NCI-H2171 (cell line): ENCODE measurements at places on chromosomes 7 and 10.
A peak's percentile ranks its signal among the peaks of the same experiment; 100 is the strongest.

DNA sequence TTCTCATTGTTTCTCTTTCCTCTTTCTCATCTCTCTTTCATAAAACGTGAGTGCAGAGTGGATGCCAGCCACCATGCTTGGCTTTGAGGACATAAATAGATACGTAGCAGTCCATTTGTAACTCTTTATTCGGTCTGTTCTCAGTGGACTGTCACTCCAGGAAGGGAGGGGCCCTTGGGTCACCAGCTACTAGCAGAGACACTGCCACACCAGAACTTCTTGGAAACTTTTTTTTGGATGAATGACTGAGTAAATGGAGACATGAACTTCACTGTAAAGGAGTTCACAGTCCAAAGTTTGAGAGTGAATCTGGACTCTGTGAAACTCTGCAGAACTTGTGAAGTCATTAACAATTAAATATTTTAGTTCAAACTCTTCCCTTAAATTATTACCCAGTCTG lies 20.2 kb downstream of the CHN2 start:
- no peak for DNase-seq

DNA sequence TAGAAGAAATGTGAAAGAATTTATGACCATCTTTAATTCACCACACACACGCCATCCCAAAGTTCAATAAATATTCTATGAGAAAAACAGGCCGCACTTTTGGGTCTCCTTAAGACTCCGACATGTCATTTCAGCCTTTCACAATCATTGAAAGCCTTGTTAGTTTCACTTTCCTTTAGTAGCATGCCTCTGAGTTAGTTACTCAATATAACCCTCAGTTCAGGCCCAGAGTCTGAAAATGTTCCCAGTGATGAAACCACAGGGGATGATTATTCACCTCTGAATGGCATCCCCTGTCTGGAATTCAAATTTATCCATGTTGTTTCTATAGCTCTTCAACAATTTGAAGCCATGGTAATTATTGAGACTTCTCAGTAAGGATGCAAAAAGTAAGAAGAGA lies 278.1 kb upstream of the NRP1 start:
- no peak for DNase-seq

DNA sequence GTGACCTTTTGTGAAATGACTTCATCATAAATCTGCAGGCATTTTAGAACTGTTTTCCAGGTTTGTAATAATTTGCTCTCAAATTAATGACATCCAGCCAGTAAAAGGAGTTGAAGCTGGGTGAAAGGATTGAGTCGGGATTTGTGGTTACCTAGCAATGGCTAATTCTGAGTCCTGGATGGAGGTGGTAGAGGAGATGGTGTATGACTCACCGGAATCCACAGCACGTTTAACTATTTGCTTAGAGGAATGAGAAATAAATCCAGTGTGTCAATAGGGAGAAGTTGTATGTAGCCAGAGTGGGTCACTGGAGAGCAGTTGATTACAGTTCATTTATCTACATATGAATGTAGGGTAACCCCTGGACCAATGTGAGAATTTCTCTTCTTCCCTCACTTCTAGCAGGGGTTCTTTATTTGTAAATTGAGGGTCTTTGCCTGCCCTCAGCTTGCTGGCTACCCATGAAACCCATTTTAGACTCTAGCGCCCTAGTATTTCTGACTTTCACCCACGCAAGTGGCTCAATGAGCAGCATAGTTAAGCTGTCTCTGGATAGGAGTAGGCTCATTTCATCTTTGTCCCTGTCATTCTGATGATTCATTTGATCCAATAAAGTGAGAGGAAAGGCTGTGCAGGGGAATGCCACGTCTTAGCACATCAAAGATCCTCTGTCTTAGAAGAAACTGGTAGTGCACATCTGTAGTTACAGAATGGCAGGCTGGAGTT lies 547.8 kb downstream of the SORCS3 start:
- DNase-seq, result no peak

GRCh38 chr7:155962968-155963300 lies 150.7 kb upstream of the SHH start:
- DNase-seq, result no peak

DNA sequence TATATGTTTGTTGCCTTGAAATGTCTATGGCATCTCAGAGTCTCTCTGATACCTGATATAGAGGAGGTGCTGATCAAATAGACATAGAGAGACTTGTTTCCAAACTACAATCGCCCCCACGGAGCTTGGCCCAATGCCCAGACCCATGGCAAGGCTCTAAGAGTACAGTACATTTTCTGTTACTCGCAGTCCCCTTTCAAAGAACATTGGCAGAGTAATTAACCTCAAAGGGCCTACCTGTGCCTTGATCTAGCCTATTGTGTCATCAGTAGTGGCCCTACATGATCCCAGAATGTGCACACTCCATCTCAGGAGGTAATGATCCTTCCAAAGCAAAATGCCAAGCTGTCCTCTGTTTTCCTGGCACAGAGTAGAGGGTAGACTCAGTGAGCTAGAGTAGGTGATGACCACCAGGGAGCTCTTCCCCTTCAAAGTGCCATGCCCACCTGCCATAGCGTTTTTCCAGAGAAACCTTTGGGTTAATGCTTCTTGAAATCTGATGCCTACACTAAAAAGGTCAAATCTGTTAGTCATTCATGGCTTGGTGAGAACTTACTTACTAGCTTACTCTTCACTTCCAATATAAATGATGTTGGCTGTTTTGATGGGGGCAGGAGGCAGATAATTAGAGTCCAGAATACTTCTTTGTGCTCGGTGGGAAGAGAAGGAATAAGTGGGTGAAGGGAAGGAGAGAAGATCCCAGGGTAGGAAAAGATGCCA lies 41.2 kb upstream of the ACSL5 start:
- no peak for DNase-seq

GRCh38 chr7:7996568-7996967 lies 28.0 kb downstream of the GLCCI1 start:
- no peak for DNase-seq

DNA sequence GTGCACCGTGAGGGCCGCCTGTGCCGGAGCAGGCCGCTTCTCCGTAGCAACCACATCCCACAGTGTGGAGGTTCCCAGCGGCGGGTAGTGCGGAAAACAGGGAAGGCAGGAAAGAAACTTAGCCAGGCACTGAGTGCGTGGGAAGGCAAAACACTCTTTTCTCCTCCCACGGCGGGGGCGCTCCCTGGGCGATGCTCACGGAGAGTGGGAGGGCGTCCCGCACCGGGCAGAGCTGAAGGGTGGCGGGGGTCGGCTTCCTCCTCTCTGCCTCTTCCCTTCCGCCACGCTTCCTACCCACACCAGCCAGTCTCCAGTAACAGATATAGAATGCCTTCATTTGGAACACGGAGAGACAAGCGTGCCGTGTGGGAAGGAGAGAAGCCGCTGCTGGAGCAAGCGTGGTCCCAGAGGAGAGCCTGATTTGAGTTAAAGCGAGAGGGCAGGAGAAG lies 252.5 kb downstream of the PAXIP1 start:
- no peak for DNase-seq

DNA sequence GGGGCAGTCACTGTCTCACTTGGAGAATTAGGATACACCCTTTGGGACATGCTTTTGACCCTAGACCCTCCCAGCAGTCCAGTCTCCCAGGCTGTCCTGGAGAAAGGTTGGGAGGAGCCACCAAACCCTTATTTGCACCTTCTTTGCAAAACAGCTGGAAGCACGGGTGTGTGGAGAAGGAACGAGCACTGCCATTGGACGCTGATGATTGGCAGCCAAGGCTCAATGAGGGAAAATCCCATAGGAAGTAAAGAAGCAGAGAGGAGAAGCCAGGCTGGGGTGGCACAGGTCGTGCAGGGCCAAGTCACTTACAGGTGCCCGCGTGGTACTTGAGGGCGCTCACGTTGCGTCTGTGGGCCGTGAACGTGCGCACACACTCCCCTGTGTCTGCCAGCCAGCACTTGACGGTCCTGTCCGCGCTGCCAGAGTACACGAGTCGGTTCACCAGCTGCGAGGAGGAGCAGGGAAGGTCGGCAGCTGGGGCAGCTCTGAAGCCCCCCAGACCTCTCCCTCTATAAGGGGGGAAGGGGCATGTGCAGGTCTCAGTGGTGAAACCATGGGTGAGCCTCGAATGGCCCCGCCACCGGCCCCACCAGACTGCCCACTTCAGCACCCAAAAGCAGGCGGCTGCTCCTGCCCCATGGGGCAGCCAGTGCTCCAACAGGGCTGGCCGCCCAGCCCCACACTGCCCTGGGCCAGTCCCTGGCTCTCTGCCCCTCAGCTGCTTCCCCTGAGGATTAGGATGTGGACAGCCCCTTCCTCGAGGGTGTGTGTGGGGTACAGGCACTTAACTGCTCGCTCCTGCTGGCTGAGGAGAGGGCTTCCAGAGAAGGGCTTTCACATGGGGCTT lies 24.8 kb downstream of the WDR86 start:
- DNase-seq, result no peak

GRCh38 chr10:29815572-29815971 lies 180.8 kb upstream of the SVIL start:
- DNase-seq, result no peak

- no peak for DNase-seq
Observed at GRCh38 chr7:119890631-119891030, 382.3 kb upstream of the KCND2 start.

GRCh38 chr10:10677479-10677878 lies 340.2 kb upstream of the CELF2 start:
- DNase-seq, result no peak

- DNase-seq, result no peak
Observed at GRCh38 chr7:15099074-15099473, 196.5 kb upstream of the DGKB start.

- DNase-seq, result no peak
Observed at GRCh38 chr10:90751107-90751997, 106.5 kb downstream of the HTR7 start.

DNA sequence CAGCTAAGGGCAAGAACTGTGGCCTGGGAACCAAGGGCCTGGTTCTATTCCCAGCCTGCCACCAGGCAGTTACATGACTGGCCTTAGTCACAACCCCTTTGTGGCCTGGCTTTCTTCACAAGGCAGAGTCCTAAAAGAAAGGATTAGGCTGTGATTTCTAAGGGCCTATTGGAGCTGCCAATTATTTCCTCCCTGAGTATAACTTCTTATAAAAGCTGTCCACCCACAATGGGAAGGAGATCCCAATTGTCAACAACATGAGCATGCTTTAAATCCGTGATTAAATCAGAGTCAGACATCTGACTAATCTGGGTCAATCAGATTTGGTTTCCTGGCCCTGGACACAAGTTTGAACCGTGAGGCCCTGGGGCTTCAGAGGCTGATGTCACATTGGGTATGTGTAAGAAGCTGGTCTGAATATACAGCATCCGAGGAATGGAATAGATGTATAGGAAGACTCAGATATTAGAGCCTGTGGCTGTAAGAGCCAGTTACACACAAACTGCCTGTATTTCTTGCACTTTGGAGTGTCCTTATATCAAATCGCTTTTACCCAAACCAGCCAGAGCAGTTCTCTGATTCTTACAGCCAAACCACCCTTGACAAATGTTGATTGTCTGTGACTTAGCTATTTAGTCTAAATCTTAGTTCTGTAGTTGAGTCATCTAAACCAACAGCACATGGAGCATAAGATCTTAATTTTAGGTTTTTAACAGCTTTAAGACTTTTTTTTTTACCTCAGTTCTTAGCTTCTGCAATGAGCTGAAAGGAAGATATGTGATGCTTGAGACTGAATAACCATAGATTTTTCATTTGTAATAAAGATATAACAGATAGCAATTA lies 61.3 kb downstream of the ABCB4 start:
- no peak for DNase-seq

DNA sequence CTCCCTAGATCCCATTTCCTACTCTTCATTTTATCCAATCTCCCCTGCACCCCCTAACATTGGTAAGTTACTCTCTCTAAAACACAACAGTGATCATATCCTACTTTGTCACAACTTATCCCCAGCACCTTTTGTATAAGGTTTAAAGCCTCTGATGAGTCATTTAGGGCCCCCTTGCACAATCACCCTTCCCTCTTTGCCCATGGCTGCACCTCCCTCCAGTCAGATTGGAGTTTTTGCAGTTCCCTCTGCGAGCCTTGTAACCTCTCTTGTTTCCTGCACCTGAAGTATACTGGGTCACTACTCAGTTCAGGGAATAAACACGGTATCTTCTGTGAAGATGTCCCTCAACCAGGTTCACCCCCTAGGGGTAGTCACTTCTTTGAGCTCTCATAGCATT lies 55.9 kb upstream of the ADRB1 start:
- DNase-seq, result no peak

DNA sequence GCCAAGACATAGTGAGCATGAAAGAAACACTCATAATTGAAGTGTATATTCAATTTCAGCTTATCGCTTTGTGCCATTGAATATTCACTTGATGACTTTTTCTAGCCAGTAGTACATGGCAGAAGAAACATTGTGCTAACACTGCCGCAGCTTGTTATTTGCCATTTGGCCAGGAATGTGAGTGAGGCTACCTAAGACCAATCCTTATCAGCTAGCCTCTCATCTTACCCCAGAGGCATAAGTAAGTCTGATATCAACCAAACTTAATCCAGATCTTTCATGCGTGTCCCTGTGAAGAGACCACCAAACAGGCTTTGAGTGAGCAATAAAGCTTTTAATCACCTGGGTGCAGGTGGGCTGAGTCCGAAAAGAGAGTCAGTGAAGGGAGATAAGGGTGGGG lies 586.0 kb upstream of the MBL2 start:
- no peak for DNase-seq

DNA sequence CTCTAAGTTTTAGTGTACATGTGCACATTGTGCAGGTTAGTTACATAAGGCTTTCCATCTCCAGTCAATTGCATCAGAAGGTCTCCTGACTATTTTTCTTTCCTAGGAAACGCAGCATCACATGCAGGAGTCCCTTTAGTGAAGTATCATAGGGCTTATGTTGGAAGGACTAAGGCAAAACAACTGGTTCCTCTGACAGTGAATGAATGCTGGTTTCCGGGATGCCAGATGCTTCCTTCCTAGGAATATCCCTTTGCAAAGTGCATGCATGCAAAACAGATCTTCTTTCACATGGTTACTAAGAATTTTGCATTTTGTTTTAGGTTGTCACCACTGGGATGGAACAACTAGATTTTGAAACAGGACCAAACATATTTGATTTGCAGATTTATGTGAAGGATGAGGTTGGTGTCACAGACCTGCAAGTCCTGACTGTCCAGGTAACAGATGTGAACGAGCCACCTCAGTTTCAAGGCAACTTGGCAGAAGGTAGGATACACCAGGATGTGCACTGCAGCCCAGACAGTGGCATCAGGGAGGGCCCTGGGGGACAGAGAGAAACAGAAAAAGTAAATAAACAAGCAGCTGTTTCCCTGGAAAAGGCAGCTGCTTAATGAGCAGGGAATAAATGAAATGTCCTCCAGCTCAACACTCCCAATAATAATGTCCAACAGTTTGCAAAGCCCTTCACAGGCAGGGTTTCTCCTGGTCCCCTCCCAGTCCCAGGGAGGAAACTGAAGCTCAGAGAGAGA lies 17.8 kb downstream of the CDHR3 start:
- DNase-seq, result peak; percentile 82

DNA sequence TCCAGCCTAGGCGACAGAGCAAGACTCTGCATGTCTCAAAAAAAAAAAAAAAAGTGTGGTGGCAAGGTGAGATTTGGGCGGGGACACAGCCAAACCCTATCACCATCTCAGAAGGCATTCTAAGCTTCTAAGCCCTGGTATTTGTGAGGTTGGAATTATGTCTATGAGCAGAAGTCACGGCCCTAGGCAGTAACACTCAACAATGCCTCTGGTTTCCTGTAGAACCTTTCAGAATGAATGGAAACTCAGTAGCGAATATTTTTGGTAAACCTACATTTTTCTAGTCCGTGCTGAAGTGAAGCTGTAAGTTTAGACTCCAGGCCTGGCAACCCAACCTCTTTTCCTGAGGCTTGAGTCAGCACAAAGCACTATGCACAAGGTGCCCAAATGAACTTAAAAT lies 88.3 kb downstream of the FAM107B start:
- no peak for DNase-seq

GRCh38 chr10:101043363-101043707 lies 12.3 kb downstream of the SFXN3 start:
- DNase-seq, result no peak

GRCh38 chr7:40546616-40547501 lies 412.1 kb downstream of the SUGCT start:
- no peak for DNase-seq
